ENCODE measurements at places on chromosomes 13 and 19.

DNA sequence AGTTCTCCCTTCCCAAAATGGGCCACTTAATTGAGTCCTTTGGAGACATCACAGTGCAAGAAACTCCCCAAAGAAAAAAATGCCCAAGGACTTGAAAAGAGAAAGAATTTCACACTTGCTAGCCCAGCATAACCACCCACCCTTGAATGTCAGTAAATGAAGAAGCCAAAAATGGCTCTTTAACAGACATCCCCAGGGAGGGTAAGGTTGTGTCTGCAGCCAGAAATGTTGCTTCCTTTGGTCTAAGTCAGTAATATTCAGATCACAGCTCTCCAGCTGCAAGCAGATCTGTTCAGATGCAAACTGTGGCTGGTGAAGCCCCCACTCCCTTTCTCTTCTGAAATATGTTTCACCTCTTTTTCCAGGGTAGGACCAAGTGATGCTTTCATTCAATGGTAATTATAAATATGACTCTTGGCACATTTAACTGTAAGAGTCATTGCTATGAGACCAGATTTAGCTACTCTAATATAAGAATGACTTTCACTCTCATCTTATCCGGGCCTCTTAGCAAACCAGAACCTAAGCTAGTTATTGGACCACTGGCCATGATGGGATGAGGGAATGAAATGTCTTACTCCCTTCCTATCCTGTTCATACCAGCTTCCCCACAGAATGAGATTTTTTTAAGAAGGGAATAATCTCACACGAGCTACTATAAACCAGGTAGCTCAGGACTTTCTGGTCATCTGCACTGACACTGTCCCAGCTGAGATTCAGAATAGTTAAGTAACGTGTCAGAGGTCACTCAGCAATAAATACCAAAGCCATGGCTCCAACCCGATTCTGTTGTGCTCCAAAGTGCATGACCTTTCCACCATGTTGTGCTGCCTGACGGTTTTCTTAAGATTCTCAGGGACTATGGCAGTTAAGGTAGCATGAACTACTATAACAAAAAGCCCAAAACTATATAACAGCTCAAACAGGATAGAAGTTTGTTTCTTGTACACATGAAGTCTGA, 234.1 kb downstream of the FOXO1 start:
- DNase-seq = no peak

DNA sequence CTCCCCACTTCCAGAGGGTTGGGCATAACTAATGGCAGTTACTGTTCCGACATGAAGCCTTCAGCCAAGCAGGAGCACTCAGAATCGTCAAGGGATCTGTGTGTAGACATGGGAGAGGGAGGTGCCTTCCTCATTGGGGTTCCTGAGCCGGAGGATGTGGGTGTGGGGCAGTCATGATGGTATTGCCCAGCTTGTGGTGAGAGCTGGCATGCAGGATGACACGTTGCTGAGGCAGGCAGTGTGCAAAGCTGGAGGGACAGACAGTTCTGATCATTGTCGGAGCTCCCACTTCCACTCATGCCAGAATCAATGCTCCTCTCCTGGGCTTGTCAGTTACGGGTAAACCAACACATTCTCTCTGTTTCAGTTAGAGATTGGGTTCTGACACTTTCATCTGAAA, 83.9 kb upstream of the TSC22D1 start:
- no peak for DNase-seq

DNA sequence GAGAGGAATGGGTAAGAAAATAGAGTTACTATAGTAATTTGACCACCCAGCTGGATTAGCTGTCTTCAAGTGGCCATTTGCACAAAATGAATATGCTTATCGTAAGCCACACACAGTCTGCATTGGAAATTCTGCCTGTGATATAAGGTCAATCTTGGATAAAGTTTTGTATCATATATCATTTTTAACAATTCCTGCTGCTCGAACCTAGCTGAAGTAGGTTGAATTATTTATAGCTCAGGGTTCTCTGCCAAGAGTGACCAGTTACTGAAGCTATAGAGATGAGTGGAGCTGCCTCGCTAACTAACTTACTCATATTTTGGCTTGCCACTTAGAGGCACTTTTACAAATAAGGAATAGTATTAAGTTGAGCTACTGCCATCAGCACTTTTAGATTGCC, 220.9 kb downstream of the RGCC start:
- DNase-seq = no peak

- DNase-seq = no peak
Observed at GRCh38 chr13:38685431-38685830, 1.4 kb upstream of the FREM2 start.

GRCh38 chr13:109243311-109243951, 543.0 kb downstream of the IRS2 start:
- DNase-seq = peak; percentile 80

DNA sequence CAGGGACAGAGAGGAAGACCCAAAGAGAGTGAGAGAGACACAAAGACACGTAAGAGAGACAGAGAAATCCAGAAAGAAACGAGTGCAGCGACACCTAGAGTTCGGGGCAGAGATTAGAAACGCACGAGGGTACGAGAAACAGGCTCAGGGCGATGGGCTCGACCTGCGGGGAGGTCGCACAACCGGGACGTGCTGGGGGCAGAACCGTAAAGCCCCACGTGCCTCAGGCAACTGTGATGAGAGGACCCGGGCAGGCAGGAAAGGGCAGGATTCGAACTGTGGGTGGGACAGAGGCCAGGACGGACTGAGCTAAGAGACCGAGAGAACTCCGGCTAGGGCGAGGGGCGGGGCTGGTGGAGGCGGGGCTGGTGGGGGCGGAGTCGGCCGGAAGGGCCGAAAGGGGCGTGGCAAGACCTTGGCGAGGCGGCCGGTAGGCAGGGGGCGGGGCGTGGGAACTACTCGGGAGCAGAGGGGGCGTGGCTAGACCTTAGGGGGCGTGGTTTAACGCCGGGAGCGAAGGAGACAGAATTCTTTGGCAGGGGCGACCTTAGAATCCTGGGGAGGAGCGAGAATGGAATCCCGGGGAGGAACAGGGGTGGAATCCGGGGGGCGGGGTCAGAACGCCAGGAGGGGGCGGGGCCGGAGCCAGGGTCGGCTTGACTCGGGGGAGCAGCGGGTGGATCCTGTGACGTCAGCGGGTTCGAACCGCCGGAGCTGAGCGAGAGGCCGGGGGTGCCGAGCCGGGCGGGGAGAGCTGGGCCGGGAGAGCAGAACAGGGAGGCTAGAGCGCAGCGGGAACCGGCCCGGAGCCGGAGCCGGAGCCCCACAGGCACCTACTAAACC, at the start of gene NECTIN2:
NECTIN2 (plus strand) TSS at position 686 of the 843 bp plus-strand sequence. CDS start 229 bp downstream, outside the sequence.
- DNase-seq = peak; percentile 100

GRCh38 chr13:23330356-23330755, 103.1 kb downstream of the SACS start:
- DNase-seq = no peak

DNA sequence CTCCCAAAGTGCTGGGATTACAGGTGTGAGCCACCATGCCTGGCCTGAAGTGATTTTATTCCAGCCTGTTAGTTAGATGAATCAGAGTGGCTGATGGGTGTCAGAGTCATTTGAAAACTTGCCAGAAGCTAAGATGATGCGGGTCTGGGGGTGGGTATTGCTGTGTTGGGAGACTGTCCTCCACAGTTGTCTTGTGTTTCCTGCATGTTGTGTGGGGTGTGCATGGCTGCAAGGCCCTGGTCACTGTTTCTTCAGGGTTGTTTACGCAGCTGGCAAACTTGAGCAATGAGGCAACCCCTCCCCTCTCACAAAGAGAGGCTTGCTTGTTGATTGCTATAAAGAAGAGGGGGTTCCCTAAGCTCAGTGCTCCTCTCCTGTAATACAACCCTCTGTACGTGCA, 71.8 kb downstream of the TRPM4 start:
- DNase-seq = no peak

DNA sequence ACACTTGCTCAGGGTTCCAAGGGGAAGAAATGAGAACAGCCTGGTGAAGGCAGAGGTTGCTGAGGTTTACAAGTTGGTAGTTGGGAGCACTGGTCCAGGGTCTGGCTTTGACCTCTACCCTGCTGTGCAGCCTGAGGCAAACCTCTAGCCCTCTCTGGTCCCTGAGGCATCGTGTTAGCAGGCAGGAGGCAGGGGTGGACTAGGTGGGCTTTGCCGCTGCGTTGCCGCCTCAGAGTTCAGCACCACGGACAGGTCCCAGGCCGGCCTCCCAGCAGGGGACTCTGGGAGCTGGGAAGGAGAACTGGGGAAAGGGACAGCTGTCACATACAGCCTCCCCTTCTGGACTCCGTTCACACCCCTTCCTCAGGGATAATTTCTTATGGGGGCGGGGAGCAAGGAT, 3.1 kb downstream of the NCAN start:
- DNase-seq = no peak

GRCh38 chr19:48794291-48794690, 16.5 kb downstream of the BCAT2 start:
- no peak for DNase-seq

- DNase-seq = no peak
Observed at GRCh38 chr19:6678690-6679109, 8.7 kb upstream of the TNFSF14 start.

- DNase-seq = no peak
Observed at GRCh38 chr13:58059624-58060023, 428.1 kb downstream of the PCDH17 start.

DNA sequence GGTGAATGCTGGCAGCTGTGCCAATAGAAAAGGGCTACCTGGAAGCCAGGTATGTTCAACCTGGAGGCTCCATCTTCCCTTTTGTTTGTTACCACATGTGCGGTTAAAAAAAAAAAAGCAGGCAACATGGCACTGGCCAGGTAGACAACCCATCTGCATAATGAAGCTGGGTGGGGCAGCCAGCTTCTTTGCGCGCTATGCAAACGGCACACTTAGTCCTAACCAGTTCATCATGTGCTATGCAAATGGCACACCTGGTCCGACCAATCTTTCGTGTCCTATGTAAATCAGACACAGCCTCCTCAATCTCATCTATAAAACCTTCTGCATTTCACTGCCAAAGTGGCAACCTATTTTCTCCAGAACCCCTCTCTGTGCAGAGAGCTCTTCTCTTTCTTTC, 11.3 kb upstream of the IGSF23 start:
- no peak for DNase-seq

DNA sequence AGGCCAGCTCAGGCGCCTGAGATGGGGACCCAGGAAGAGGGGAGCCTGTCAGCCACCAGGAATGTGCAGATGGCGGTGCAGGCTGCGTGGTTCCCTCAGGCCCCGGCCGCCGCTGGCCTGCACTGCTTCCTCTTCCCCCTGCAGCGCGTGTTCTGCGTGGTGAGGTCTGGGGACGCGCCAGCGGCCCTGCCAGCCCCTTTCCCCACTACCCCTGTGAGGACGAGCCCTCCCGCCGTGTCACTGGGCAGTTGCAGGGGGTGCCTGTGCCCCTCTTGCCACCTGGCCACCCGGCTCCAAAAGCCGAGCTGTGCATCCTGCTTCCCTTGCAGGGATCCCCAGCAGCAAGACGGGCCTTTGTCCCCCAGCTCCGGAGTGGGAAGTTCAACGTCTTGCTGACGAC, 58.4 kb downstream of the SMARCA4 start:
- no peak for DNase-seq

DNA sequence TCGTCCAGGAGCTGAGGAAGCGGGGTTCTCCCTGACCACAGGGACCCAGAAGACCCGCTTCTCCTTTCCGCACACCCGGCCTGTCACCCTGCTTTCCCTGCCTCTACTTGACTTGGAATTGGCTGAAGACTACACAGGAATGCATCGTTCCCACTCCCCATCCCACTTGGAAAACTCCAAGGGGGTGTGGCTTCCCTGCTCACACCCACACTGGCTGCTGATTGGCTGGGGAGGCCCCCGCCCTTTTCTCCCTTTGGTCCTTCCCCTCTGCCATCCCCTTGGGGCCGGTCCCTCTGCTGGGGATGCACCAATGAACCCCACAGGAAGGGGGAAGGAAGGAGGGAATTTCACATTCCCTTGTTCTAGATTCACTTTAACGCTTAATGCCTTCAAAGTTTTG, 18.9 kb downstream of the VASP start:
- peak; percentile 90 for DNase-seq

- DNase-seq = peak; percentile 82
Observed at GRCh38 chr19:45973553-45974338, at the start of gene NOVA2. Gene NOVA2 (minus strand): TSS chr19:45973865. CDS start chr19:45973351, 514 bp downstream.

- DNase-seq = no peak
Observed at GRCh38 chr19:37346091-37346490, 24.8 kb upstream of the ZNF527 start.

DNA sequence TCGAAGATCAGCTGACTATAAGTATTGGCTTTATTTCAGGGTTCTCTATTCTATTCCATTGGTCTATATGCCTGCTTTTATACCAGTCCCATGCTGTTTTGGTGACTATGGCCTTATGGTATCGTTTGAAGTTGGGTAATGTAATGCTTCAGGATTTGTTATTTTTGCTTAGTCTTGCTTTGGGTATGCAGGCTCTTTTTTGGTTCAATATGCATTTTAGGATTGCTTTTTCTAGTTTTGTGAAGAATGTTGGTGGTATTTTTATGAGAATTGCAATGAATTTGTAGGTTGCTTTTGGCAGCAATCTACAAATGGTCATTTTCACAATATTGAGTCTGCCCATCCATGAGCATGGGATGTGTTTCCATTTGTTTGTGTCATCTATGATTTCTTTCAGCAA, 951.9 kb upstream of the SLITRK1 start:
- no peak for DNase-seq

DNA sequence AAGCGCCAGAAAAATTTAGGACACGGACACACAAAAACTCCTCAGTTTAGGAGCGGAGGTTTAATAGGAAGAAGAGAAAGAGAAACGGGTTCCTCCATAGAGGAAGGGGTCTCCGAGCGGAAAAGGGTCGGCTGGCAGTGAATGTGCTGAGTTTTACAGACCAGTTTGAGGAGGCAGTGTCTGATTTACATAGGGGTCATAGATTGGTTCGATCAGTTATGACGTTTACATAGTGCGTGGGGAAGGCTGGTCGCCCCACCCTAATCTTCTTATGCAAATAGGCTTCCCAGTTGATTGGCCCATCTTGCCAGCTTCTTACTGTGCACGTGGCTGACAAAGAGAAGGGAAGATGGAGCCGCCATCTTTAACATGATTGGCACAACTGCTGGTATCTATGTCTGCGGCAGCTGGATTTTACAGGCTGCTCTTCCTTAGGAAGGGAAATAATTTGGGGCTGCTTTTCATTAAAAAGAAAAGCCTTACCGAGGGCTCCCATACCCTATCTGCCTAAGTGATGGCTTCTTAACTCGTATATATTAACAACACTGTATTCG, 1.2 kb upstream of the ZNF225 start:
- peak; percentile 4 for DNase-seq

DNA sequence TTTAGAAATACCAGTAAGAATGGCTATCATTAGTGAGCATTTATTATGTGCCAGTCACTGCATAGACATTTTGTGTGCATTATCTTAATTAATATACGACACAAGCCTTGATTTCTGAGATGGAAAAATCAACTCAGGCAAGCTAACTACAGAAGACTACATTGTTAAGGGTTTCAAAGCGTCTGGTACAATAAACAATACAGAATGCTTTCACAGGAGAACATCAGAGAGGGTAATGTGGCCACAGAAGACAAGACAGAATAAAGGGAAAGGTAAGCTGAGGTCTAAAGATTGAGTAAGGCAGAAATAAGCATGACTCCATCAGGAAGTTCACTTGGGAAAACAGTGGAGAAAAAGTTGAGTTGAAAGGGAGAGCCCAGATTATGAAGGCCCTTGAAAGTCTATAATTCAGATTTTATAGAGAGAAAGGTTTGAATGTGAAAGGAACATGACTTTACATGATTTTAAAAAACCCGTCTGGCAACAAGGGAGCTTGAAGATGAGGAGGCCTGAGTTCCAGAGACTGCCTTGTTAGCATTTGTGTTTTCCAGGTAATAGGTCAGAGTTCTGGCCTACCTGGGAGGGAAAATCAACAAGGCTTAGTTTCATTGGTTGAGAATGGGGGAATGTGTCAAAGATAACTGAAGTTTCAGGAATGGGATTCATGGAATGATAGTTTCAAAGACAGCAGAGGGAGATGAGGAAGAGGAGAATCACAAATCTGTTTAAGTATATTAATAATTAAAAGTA, 1.8 kb upstream of the MBNL2 start:
- DNase-seq = no peak

Data from RWPE1 (cell line).